ENCODE measurements at places on chromosomes 1 and 21.

GRCh38 chr1:200990114-200990513 lies 33.4 kb downstream of the KIF21B start:
- no peak for DNase-seq

DNA sequence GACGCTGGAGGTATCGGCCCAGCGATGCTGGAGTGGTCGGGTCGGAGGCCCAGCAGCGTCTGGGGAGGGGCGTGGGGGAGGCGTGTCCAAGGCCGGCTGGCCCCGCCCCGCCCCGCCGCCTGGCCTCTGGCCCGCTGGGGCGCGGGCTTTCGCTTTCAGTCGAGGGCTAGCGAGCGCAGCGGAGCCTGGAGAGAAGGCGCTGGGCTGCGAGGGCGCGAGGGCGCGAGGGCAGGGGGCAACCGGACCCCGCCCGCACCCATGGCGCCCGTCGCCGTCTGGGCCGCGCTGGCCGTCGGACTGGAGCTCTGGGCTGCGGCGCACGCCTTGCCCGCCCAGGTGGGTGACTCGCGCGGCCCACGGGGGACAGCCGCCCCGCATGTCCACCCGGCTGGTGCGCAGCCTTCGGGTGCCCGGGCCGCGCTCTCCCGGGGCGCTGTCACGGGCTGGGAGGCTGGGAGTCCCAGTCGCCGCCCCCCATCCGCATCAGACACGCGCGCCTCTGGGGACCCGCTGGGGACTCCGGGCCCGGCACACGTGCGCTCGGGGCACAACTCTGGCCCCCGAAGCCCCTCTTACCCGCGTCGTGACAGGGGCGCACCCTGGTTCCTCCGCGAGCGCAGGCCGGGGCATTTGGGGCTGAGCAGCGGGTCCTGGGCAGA lies at the start of gene TNFRSF1B:
TNFRSF1B (plus strand) TSS at position 158 of the 659 bp plus-strand sequence; CDS start at position 259, 101 bp downstream.
- no peak for DNase-seq

DNA sequence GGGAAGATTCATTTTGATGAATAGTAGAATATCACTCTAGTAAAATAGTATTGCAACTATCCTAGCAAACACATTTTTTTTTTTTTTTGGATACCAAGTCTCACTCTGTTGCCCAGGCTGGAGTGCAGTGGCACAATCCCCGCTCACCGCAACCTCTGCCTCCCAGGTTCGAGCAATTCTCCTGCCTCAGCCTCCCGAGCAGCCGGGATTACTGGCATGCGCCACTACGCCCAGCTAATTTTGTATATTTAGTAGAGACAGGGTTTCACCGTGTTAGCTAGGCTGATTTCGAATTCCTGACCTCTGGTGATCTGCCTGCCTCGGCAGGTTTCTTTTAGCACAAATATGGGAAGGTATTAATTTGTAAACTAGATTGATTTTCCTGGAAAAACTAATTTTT lies 33.8 kb downstream of the KCTD3 start:
- DNase-seq = no peak

- no peak for DNase-seq
Measured at GRCh38 chr1:114215436-114215835, 61.8 kb upstream of the SYT6 start.

GRCh38 chr1:244968881-244969280 lies 104.5 kb upstream of the HNRNPU start:
- DNase-seq = no peak

GRCh38 chr1:3942416-3943122 lies 42.5 kb upstream of the C1orf174 start:
- DNase-seq = no peak

GRCh38 chr1:157139052-157139715 lies 989 bp upstream of the ETV3 start:
- peak; percentile 38 for DNase-seq

GRCh38 chr21:38716942-38717341 lies 88.8 kb upstream of the ETS2 start:
- no peak for DNase-seq

- no peak for DNase-seq
Measured at GRCh38 chr21:46180079-46180722, 4.1 kb downstream of the SPATC1L start.

GRCh38 chr1:71753746-71754145 lies 528.6 kb downstream of the NEGR1 start:
- no peak for DNase-seq

GRCh38 chr21:38944903-38945302 lies 139.2 kb downstream of the ETS2 start:
- no peak for DNase-seq

GRCh38 chr21:43854773-43855633 lies 10.0 kb upstream of the AGPAT3 start:
- no peak for DNase-seq

DNA sequence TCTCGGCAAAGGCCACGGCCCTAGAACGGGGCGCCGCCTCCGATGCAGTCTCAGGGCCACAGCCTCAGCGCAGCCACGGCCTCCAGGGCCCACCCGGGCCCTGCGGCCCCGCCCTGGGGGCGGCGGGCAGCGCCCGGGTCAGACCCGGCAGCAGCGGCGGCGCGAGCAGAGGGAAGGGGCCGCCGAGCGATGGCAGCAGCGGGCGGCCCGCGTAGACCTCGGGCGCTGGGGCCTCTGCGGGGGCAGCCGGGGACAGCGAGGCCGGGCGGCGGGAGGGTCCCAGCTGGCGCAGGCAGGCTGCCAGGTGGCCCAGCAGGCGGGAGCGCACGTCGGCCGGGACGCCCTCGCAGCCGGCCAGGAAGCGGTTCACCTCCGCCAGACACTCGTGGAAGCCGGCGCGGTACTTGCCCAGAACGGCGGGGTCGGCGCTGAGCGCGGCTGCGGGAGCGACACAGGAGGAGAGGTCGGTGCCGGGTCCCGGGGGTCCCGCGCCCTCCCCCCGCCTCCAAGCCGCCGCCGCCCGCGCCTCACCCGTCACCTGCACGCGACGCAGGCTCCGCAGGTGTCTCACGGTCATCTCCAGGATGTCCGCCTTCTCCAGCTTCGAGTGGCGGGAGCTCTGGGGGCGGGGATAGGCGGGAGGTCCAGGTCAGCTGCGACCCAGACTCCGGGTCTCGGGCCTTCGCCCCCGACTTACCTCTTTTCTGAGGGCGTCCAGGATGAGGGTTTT lies 737 bp downstream of the HES4 start:
- DNase-seq = no peak

GRCh38 chr1:9755441-9755995 lies 68.2 kb downstream of the CLSTN1 start:
- no peak for DNase-seq

DNA sequence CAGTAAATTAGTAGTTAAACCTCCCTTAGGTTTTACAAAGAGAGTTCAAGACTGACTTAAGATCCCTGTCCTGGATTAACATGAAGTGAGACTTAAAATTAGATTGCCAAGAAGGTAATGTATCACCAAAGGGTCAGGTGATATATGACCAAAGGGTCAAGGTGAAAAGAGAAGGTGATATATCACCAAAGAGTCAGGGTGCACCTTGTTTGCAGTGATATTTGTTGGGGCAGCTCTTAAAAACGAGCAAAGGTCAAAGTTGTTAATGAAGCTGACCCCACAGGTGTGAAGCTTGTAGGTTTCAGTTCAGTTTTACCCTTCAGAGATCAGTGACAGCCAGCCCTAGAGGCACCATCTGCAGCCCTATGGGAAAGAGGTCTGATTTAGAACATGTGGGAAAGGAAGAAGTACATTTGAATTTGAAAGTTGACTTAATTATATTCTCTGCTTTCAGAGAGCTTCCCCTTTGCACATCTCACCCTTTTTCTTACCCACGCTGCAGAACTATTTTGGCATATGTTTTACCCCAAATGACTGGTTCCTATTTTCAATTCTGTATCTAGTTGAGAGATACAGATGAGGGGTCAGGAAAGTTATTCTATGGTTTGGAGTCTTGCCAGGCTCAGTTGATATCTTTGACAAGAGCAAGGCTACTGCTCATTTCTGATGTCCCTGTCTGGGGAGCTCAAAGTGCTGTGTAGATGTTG lies 170.8 kb downstream of the S1PR1 start:
- no peak for DNase-seq

DNA sequence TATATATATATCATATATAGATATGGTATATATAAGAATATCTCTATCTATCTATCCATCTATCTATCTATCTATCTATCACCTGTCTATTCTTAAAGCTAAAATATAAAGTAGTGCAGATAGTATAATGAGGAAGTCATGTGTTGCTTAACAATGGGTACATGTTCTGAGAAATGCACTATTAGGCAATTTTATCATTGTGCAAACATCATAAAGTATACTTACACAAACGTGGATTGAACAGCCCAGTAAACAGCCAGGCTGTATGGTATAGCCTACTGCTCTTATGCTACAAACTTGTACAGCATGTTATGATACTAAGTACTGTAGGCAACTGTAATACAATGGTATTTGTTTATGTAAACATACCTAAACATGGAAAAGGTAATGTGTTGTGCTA lies 621.0 kb upstream of the NCAM2 start:
- DNase-seq = no peak

DNA sequence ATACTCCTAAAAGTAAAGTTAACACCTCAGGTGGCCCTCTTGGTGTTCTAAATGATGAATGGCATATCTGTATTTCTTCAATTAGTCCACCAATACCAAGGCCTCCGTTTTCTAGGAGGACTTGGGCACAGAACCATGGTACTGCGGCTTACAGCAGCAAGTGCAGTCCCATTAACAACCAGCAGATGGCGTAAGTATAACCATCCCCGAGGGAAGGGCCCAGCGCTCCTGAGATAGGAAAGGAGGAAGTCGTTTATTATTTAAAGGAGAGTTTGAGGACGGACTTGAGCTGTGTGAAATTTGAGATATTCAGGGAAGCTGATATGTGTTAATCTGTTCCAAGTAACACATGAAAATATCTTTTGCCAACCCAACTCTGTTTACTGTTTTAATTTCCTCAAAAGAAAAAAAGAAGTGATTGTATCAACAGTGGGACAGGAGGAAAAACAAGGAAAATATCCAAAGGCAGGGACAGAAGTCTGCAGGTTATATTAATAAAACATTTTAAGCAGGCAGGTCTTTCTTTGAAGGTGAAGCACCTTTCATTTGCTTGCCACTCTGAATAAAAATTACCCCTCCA lies 37.7 kb upstream of the KCNJ15 start:
- peak; percentile 41 for DNase-seq

DNA sequence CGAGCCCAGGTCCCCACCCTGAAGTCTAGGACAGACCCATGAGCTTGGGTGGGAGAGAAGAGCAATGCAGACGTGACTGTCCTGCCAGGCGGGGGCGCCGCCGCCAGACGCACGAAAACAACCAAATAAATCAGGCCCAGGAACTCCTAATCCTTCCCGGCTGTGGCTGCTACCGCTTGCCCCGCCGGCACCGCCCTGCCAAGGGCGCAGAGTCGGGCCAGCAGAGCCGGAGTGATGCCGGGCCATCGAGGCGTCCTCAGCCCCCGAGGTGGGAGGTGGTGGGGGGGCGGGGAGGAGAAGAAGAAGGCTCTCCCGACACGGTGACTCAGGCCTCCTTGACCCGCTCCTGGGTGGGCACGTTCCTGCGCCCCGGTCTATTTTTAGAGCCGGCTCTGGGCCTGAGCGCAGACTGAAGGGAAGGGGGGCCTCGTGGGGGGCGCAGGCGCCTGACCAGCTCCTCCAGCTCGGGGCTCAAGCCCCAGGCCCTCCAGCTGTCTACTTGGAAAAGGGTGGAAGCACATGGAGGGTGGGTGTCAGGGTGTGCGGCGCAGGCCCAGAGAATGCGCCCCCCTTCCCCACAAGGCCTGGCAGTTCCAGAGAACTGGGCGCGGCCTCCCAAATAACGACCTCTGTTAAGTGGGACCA lies 10.7 kb upstream of the COL16A1 start:
- DNase-seq = no peak

DNA sequence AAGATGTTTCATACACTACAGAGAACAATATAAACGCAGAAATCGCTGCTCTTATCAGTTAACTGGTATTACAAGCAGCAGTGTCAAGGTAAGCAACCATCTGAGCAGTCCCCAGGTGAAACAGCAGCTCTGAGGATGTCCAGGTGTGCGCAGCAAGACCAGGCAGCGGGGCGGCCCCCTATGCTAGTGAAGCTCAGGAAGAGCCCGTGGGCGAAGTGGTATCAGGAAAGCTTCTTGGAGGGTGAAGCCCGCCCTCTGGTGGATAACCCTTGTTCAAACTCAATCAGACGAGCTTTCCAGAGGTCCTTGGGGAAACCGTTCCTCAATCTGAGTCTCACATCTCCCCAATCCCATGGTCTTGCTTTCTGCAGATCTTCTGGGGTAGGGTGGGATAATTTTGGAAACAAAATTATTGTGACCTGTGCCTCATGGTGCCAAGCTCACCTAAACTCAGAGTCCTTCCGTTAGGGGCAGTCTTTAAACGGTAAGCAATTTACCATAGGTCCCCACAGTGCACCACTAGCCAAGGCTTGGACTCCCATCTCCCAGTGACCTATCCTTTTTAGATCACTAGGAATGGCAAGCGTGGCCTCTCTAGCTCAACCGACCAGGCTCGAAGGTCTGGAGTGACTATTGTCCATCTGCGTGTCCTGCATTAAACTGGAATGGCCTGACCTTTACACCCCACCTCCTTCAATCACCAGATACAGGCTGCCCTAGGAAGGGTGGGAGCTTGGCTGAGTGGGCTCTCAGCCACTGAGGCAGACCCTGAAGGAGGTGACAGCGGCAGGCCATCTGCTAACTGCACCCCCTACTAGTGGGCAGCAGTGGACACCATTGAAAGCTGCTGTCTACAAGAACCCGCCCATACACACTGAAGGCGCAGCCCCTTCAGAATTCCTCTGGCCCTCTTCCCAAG lies 13.6 kb upstream of the FAM110D start:
- DNase-seq = peak; percentile 82

DNA sequence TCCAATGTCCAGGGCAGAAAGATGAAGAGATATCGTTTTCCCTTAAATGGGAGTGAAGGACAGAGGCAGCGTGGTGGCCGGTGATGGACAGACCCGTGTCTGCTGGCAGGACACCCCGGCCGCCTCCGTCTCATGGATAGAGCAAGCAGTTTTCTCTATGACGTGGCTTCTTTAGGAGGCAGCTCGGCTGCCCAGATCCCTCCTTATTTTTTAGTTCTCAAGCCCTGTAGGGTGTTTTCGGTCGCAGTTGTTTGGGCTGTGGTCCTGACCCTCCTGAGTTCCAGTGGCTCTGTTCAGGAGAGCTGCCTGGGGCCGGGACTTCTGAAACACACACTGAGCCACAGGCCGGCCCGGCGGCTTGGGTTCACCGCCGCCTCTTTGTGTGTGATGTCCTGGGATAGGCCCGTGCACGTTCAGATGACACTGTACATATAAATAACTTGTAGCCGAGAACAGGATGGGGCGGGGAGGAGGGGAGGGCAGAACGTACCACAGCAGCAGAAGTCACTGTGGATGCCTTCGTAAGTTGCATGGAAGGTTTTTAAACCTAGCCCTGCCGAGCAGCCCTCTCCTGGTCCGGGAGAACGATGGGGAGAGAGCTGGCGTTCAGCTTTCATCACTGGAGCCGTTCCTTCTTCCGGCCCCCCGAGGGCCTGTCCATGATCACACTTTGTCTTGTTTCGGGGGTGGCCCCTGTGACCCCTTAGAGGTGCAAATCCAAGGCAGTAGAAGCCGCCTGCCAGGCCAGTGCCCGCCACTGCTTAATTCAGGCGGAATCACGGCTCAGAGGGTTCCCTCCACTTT lies 65.2 kb downstream of the SIK1 start:
- peak; percentile 17 for DNase-seq

GRCh38 chr1:93331412-93331811 lies 14.3 kb upstream of the DR1 start:
- DNase-seq = no peak
